Fibroblast of skin of left biceps (primary cell): ENCODE measurements at places on chromosomes 4 and X.
A peak's percentile ranks its signal among the peaks of the same experiment; 100 is the strongest.

DNA sequence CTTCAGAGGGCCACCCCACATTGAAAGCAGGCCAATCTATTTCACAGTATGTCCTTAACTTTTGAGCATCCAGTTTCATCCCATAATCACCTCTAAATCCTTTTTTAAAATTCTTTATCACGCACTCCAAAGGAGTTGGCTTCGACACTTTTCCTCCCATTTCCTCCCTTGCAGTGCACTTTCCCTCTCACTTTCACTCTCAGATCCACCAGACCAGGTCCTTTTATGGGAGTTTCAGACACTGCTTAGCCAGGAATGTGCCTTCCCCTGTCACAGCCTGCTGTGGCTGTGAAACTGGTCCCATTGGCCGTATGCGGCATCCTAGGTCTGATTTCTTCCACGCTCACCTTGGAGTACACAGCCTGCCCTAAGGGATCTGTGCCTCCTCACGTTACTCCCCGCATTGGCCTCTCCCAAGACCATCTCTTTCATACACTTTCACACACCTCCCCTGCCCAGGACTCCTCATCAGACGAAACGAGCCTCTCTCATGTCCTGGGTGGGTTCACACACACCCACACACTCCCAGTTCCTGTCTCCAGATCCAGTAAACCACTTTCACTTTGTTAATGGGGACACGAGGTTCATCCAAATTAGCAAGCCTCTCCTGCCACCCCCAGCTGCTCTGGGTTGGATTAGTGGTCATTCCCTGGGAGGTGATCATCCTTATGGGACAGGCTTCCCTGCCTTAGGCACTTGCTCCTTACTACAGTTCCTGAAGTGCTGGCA is 10.0 kb upstream of the RHOXF2B start:
- no peak for DNase-seq

DNA sequence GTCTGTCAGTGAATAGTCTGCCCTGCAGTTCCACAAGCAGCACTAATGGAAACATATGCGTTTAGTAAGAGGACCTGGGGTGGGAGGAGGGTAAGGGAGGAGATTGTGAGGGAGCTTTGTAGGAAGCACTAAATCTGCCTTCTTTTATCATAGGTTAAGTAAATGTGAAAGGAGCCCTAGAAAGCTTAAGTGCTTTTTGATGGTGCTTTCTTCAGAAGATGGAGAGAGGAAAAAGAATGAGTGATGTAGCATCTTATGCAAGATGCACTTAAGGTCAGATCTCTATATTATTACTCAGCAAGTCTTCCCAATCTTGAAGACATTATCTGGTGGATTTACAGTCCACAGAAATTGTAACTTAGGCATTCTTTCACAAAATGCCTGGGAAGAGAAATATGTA is 322.7 kb downstream of the PDHA2 start:
- peak; percentile 46 for DNase-seq

DNA sequence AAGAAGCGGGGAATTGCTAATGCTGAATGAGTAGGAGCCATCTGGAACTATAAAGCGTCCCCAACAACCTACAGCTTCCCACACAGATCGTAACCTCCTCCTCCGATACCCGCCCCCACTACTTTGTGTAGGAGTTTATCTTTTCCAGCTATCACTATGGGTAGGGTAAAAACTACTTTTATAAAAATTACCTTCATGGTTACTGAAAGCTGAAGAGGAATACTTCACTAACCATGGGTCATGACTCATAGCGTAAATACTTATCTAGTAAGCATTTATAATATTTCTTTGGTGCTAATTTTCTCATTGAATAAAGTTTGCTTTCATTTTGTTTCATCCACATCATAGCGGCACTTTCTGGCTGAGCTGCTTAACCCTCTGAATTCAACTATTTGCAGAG is 79.4 kb upstream of the TNIP3 start:
- DNase-seq = no peak

DNA sequence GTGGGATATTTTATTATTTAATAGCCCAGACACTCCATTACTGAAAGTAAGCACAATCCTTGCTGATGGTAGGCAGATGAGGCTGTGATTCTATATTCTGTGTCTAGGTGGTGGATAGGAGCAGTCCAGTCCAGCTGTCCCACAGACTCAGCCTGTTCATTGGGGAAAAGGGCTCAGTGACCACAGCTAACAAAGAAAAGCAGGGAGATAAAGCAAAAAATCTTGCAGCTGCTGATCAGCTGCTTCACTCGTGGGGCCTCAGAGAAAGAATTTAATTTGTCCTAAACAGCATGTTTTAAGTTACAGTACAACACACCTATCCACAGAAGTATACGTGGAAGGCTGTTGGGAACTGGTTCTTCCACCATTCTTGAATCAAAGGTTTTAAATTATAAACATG is 40.7 kb upstream of the ANK2 start:
- no peak for DNase-seq

- DNase-seq = no peak
Observed at GRCh38 chr4:110071466-110071865, 126.9 kb downstream of the ELOVL6 start.

DNA sequence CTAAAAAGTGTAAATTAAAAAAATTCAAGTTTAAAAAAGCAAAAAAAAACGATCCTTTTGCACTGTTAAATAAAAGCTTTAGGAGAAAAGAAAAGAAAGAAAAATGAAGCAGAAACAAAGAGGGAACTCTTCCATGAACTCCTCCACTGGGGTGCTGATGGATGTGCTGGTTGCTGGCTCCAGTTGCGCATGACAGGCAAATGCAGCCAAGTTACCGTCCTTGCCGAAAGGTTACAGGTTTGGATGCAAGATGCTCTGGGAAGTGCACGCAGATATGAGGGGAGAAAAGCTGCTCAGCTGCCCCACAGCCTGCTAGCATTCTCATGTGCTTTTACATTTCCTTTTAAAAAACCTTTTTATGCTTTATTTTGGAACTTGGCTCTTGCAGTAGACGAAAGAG is 58.5 kb downstream of the HADH start:
- no peak for DNase-seq

DNA sequence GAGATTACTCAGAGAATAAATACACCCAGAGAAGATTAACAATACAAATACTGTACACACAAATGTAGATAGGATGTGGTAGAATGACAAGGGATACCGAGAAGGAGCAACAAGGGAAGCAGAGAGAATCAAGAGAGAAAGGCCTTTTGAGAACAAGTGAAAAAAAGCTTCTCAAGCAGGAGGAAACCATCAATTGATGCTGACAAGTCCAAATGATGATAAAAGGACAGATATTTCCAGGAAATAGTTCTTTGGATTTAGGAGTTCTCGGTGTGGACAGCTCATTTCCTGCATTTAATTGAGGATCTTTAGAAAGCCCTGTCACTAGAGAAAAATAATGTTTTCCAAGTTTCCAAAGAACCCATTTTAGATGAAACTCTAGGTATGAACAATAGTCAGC is 48.1 kb downstream of the NPY5R start:
- no peak for DNase-seq

DNA sequence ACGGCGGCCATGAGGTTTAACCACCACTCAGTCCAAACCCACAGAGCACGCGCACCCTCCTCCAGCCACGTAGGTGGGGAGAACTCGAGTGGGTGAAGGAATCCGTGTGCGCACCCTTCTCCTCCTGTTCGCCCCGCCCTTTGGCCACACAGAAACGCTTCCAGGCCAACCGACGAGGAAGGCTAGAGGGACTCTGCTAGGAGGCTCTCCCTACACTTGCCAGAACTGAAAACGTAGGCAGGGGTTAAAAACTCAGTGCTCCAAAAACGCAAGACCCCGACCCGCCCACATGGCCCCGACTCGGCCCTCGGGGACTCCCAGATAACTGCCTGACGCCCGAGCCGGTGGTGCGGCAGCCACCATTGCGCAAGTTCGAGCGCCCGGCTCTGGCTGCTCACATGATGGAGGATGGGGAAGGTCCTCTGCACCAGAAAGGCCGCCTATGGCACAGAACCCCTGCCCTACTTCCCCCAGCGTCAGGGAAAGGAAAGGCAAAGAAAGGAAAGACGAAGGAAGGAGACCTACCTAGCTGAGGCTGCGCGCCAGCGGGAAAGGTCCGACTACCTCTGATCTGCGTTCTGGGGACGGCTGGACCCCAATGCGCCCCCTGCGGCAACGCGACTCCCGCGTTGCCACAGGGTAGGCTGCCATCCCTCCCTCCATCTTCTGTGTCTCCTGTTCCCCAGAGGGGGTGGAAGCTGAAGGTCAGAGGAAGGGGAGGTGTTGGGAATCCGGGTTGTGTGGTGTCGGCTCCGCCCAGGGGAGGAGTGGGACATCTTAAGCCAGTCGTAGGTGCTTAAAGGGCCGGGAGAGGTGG is 201.9 kb upstream of the AGTR2 start:
- no peak for DNase-seq

DNA sequence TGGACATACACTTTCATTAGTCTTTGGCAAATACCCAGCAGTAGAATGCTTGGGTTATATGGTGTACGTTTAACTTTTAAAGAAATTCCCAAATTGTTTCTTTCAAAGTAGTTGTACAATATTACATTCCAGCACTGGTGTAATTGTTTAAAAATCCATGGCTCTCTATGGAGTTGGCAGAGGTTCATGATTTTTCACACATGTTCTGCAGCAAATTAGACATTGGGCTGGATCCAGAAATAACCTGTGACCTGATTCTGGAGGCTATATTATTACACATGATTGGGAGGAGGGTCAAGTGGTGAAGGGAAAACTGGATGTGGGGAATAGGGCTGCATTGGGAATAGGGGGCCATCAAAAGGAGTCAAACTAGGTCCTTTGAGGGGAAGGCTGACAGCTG is 41.9 kb downstream of the MAMLD1 start:
- peak; percentile 19 for DNase-seq

DNA sequence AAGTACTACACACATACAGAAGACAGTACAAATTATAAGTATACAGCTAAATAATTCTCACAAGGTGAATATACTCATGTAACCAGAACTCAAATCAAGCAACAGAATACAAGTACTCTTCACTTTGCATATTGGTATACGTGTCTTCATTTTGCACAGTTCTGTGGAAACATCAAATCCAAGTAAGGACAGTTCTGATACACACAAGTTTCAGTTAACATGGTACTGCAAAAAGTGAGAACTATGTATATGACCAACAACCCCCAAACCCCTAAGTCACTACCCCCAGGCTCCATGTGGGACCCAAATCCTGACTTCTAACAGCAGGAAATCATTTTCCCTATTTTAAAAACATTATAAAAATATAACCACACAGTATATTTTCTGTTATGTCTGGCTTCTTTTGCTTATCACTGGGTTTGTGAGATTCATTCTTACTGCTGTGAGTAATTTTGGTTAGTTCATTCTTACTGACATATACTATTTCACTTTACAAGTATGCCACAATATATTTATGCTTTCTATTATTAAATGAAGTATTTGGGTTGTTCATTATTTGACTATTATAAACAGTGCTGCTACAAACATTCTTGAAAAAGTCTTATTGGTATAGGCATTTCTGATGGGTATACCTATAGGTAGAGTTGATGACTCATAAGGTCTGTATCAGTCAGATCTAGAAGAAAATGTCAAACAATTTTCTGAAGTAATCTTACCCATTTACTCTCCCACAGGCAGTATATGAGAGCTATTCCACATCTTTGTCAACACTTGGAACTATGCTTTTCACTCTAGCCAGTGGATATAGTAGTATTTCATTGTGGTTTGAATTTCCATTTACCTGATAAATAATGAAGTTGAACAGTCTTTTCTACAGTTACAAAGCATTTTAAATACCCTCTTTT is 47.0 kb downstream of the SCLT1 start:
- no peak for DNase-seq

- peak; percentile 1 for DNase-seq
Observed at GRCh38 chr4:77501851-77502250, 103.8 kb upstream of the CXCL13 start.

DNA sequence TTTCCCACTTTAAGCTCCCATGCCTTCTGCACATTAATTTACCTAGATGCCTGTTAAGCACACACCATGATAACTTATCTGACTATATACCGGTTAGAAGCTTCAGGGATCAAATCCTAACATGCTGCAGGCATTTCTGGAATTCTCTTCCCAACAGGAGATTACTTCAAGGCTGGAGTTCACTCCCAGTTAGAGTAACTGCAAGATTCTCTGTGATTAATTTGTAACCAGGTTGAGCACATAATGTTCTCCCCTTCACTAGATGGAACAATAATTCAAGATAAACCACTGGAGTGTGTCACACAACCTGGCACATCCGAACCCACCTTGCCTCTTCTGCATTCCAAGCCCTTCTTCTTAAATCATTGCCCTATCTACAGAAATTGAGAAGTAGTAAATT is 11.8 kb upstream of the UGT2A3 start:
- DNase-seq = no peak

DNA sequence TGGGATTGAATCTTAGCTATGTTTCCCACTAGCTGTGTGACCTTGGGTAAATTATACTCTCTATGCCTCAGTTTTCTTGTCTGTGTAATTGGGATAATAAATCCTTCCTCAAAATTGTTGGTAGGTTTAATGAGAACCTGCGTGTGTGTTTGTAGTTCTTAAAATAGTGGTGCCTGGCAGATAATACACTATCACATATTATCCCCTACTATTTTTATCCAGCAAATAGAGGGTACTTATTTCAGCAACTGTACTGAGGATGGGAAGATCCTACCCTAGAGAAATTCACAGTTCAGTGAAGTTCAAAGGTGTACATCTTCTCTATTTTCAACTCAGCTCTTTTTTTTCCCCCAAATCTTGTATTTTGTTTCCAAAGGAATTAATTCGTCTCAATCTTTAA is 17.2 kb downstream of the ABHD18 start:
- no peak for DNase-seq

- no peak for DNase-seq
Observed at GRCh38 chrX:25020905-25021449, 5.2 kb upstream of the ARX start.

GRCh38 chr4:120926358-120927025 is 4.0 kb upstream of the PRDM5 start:
- DNase-seq = no peak
